ENCODE measurements at places on chromosomes 7 and 10.

- no peak for DNase-seq
These were observed 134.3 kb downstream of the GRK5 start for GRCh38 chr10:119341459-119342301.

DNA sequence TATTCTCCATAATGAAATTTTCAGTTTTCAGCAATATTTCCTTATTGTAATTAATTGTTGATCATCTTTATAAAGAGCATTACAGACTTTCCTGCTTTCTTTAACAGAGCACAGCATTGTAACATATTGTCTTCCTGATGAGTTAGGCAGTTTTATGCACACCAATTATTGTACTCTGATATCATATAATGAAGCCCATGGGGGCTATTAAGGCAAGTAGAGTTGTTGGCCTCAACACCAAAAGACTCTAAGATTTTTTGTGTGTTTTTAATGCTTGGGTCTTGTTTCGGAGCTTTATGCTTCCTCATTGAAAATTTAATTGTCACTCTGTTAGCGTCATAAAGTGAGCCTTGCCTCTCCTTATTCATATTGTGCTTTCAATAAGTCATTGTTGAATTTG, 49.2 kb upstream of the ARID5B start:
- no peak for DNase-seq

GRCh38 chr10:5499493-5500140, at the start of gene CALML5:
Gene CALML5, minus strand, starts transcription at chr10:5499570. Its CDS starts 132 bp downstream, at chr10:5499438.
- no peak for DNase-seq

DNA sequence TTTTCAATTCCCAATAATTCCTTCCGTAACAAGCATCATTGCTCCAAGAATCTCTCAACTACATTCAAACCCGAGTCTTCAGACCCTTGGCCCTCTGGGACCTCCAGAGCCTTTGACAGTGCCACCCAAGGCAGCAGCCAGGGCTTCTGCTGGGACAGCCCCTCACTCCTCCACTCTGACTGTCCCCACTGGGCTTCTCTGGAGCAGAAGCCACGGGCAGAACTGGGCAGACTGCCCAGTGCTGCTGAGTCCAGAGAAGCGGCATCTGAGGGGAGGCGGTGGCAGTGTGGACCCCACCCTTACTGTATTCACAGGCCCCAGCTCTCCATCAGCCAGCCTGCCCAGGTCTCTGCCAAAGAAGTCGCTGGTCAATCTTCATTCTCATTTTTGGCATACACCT, 8.8 kb downstream of the CYREN start:
- DNase-seq = no peak

GRCh38 chr7:218896-219580, 26.7 kb downstream of the FAM20C start:
- DNase-seq = no peak

GRCh38 chr10:119391440-119392251, 150.9 kb downstream of the RGS10 start:
- DNase-seq = no peak

DNA sequence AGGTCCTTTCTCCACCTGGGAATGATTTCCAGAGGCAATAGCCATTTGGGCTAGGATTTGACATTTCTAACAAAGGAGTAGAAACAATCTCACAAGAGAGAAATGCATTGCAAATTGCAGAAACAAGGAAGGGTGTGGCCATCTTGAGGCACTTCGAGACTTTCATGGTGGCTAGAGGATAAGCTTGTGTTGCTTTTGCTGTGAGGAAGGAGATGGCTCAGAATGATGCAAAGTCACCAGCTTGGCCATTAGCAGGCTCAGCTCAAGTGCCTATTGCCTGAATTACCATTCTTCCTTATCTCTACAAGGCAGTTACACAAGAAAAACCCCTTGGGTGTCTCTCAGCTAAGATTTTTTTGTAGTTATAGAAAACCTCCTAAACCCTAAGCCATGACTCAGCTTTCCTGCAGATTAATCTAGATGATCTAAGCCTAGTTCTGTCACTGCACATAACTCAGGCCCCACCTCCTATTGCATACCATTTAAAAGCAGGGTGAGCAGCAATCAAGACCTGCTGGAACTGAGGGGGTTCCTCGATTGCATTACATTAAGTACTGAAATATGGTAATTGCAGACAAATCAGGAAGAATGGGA, 683.1 kb downstream of the NRG3 start:
- no peak for DNase-seq

DNA sequence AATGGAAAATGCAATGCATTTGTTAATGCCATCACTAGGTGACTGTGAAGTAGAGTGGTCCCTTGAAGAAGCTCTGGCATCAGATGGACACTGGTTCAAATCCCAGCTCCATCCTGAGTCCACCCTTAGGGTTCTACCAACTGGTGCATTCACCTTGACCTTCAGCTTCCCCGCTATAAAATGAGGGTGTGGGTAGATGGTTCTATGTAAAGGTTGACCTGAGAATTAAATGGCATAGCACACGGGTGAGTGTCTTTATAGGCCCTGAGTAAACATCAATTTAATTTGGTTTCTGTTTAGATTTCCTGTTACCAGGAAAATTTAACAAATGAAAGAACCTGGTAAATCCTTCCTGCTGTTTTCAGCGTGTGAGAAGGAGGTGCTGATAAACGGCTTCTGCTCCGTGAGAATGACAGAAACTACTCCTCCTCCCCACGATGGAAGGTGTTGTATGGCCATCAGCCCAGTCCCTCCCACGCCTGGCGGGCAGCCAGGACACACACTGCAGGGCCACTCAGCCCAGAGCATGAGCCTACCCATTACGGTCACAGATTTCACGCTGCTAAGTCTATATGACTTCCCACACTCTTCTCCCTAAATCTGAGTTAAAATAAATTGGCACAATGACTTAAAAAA, 210.1 kb downstream of the TNS3 start:
- DNase-seq = no peak

DNA sequence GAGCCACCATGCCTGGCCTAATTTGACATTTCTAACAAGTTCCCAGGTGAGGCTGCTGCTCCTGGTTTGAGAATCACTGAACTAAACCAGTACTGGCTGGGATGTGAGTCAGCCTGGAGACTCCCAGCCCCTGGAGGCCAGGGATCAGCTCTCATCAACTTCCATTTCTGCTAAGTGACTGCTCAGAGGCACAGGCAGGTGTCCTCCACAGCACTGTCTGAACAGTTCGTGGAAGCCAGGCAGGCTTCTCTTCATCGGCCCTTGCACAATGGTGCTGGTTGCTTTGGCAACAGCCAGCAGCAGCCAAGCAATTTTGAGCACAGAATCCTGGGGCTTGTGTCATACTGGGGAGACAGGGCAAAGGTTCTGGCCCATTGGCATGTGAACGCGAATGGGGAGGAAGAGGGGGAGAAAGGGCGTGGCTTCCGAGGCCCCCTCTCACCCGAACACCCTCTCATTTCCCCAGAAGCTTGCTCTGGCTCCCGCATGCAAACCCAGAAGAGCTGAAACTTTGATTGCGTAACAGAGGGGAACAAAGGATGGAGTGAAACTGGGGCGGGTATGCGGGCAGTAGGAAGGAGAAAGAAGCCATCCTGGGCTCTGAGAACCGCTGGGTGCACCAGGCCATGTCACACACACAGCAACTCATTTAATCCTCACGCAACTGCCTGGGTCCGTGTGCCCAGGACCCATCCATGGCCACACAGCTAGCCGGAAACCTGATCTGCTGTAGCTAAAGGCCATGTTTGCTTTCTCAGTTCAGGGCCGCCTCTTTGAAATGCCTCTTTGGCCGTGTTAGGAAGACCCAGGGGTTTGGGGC, 9.0 kb upstream of the POR start:
- no peak for DNase-seq

DNA sequence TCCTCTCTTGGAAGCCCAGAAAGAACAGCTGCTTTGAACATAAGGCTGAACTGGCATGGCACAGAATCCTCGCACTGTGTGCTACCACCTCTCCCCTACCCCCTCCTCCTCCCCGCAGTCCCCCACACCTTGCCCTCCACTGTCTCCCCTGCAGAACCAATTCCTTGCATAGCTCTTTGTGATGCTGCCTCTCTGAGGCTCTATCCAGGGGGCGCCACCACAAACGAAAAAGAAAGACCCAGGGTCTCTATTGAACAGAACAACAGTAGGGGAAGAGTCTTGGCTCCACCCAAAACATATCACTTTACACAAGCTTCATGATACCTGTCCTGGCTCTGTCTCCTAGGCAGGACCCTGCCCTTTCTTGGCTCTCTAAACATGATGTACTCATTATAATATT, 26.2 kb upstream of the EBLN1 start:
- no peak for DNase-seq

DNA sequence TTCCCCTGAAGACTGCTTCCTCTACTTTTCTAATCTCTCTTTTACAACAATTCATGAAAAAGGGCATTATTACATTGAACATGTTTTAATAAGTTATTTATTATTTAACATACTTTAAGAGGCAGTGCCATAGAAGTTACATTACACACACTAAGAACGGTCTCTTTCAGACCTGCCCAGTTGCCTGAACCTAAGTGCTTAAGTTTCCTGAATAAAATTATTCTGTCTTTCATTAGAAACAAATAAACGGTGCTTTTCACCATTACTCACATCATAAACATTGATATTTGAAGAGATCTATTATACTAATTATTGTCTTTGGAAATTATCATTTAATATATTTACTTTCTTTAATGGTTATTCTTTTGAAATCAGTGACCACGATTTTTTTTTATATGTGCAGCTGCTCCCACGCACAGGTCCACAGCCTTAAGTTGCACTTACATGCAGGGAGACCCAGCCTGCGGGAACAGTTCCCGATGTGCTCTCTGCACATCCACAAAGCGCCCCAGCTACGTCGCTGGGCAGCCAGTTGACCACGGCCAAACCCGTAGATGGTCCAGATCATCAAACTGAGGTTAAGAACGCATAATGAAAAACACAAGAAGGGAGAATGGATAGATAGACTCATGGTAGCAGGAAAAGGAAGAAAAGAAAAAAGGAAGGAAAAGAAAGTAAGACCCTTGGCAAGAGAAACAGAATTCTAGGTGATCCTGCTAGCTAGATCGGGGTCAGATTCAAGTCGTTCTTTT, 437.0 kb upstream of the MGMT start:
- DNase-seq = no peak

- DNase-seq = no peak
These were observed 294.7 kb upstream of the PITRM1 start for GRCh38 chr10:3467052-3467951.

- no peak for DNase-seq
These were observed 105.7 kb downstream of the HOXA1 start for GRCh38 chr7:26989897-26990670.

DNA sequence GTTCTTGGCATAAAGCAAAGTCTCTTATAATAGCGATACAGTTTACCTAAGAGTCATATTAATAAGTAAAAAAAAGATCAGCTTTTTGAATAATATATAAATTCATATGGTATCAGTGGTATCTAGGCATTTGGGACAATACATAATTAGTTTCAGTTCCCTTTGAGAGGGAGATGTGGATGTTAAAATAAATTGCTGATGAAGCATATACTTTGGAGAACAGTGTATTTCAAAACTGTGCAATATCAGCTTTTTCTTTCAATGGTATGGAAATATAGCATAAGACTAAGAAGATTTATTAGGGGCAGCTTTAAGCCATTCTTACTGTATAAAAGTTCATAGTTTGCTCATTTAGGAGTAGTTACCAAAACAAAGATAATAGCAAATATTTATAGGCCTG, 35.5 kb downstream of the MDFIC start:
- DNase-seq = no peak

DNA sequence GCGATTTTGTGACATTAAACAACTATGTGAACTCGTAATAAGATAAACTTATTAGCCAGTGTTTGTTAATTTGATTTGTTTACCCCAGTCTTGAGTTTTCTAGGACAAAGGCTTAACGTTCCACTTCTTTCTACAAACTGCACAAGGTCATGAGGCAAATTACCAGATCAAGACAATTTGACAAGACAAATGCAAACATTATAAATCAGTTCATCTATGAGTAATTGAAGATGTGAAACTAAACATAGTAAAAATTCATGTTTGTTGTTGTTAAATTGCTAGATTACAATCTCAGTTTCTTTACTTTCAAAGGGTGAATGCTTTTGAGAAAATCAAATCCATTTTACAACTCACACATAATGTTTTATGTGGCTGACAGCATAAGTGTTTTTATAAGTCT, 13.4 kb upstream of the ZNF804B start:
- no peak for DNase-seq

GRCh38 chr7:19957664-19958063, 184.2 kb upstream of the TMEM196 start:
- no peak for DNase-seq

- DNase-seq = no peak
These were observed 52.5 kb upstream of the NRP1 start for GRCh38 chr10:33386926-33387325.
